ENCODE measurements at places on chromosomes 11 and 22.

DNA sequence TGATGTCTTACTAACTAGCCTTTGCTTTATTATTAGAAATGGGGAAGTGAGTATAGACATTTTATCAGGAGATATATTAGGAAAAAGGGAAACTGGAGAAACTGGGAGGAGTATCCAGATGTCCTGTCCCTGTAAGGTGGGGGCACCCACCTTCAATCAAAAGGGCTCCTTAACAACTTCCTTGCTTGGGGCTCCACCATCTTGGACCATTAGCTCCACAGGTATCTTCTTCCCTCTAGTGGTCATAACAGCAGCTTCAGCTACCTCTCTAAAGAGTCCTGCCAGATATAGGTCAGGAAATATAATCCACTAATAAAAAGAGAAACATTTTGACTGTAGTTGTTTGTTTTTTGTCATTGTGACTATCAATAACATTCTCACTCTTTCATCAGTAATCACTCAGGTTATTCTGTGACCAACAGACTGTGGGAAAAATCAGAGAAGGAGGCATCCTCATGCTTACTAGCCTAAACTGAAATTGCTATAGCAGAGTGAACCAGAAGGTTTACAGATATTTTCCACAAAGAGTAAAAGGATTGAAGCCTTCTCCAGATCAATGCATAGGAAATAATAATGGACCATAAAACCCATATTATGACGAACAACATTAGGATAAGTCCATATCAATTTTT lies 10.4 kb downstream of the OR51B4 start:
- DNase-seq: no peak
- no peak overlapping the region for H3K4me3 ChIP-seq
- H3K4me1 ChIP-seq: no peaks in the 10 kb centered on the region
- no peaks in the 10 kb centered on the region for H3K27me3 ChIP-seq
- H3K27ac ChIP-seq: no peak overlapping the region

DNA sequence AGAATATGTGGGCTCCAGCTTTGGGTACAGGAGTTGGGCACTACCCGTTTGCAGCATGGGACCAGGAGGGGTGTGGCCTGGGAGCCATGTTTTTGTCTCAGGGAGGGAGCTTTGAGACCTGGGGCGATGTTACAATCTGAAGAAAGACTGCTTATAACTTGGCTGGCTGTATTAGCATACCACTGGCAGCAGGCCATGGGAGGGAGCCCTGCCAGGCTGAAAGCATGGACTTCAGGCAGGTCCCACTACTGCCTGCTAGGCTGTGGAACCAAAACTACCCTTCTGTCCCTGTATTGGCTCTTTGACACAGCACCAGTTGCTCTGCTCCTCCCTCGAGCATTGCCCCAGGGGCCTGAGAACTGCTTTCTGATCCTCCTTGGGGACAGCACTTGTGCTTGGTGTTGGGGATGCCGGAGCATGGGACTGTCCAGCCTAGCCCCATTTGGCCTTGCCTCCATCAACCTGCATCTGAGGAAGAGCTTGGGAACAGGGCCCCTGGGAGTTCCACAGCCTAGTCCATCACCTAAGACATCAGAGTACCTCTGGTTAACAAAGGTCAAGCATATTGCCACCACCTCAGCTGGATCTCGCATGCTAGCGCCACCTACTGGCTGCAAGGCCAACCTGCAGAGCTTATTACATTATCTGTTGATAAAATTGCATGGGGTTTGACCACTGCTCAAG lies 217.4 kb downstream of the SBF2 start:
- H3K4me1 ChIP-seq: peaks cover 4% of the 10 kb centered on the region
- H3K4me3 ChIP-seq: no peak overlapping the region
- H3K36me3 ChIP-seq: peaks cover 5% of the 10 kb centered on the region
- no peak overlapping the region for H3K27ac ChIP-seq

DNA sequence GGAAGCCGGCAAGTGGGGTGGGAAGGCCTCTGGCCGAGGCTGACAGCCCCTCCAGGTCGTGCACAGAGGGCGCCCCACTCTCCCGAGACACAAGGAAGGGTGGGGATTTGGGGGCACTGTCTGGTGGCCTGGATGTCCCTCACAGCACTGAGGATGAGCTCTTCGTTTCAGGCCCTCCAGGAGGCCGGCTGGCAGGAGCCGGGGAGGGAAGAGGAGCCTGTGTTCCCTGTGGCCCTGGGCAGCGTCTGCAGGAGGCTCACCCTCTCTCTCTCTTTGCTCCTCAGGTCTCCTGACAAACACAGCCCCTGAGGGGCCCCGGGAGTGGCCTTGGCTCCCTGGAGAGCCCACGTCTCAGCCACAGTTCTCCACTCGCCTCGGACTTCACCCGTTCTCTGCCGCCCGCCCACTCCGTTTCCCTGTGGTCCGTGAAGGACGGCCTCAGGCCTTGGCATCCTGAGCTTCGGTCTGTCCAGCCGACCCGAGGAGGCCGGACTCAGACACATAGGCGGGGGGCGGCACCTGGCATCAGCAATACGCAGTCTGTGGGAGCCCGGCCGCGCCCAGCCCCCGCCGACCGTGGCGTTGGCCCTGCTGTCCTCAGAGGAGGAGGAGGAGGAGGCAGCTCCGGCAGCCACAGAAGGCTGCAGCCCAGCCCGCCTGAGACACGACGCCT lies 1078.0 kb downstream of the BRD1 start:
- H3K4me1 ChIP-seq: no peaks in the 10 kb centered on the region
- no peak for DNase-seq
- no peak overlapping the region for H3K27ac ChIP-seq

- H3K4me1 ChIP-seq: peaks cover 31% of the 10 kb centered on the region
- H3K27me3 ChIP-seq: no peaks in the 10 kb centered on the region
- no peak for DNase-seq
- no peak overlapping the region for H3K4me3 ChIP-seq
These were observed 9.4 kb downstream of the HIPK3 start for GRCh38 chr11:33266393-33267215.

- no peaks in the 10 kb centered on the region for H3K36me3 ChIP-seq
- DNase-seq: no peak
- no peaks in the 10 kb centered on the region for H3K4me1 ChIP-seq
- H3K27ac ChIP-seq: no peak overlapping the region
- H3K27me3 ChIP-seq: peaks cover 22% of the 10 kb centered on the region
These were observed 191.6 kb upstream of the CADM1 start for GRCh38 chr11:115695677-115696364.

GRCh38 chr11:78800756-78801155 lies 226.1 kb upstream of the NARS2 start:
- no peak overlapping the region for H3K27ac ChIP-seq
- no peaks in the 10 kb centered on the region for H3K36me3 ChIP-seq
- no peaks in the 10 kb centered on the region for H3K4me1 ChIP-seq
- no peak overlapping the region for H3K4me3 ChIP-seq
- DNase-seq: no peak
- no peaks in the 10 kb centered on the region for H3K27me3 ChIP-seq

GRCh38 chr22:49564054-49564453 lies 263.6 kb downstream of the BRD1 start:
- no peak for DNase-seq
- H3K4me1 ChIP-seq: no peaks in the 10 kb centered on the region

DNA sequence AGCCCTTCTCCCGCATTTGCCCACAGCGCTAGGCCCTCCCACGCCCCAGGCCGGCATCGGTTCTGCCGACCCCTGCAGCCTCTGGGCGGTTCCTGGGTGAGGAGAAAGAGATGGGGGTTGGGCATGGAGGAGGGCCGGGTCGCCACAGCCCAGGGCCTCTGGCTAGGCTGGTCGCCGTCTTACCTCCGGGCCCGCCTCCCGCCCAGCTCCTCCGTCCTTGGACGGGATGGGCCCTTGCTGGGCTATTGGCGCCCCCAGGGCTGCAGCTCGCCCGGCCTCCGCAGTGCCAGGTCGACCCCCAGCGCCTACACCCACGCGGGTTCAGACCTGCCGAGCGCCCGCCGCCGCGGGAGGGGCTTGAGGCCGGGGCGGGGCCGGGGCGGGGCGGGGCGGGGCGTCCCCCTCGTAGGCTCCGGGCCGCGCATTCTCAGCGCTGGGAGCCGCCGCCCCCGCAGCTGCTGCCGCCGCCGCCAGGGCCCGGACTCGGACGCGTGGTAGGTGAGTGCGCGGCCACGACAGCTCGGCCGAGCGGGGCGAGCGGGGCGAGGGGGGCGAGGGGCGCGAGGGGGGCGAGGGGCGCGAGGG lies at the start of gene CD151:
Gene CD151, plus strand, starts transcription at position 424 of the 585 bp plus-strand sequence. CDS start 3,118 bp downstream, outside the sequence.
- peaks cover 12% of the 10 kb centered on the region for H3K36me3 ChIP-seq
- peaks cover 4% of the 10 kb centered on the region for H3K27me3 ChIP-seq
- DNase-seq: no peak
- H3K4me3 ChIP-seq: peak within 1 kb of the TSS; percentile 75
- no peak within 1 kb of the TSS for H3K27ac ChIP-seq
- H3K4me1 ChIP-seq: peaks cover 32% of the 10 kb centered on the region

- peaks cover 25% of the 10 kb centered on the region for H3K27me3 ChIP-seq
- no peak overlapping the region for H3K4me3 ChIP-seq
- peaks cover 4% of the 10 kb centered on the region for H3K36me3 ChIP-seq
- no peak for DNase-seq
- H3K4me1 ChIP-seq: no peaks in the 10 kb centered on the region
These were observed 24.7 kb downstream of the PC start for GRCh38 chr11:66933531-66933930.

DNA sequence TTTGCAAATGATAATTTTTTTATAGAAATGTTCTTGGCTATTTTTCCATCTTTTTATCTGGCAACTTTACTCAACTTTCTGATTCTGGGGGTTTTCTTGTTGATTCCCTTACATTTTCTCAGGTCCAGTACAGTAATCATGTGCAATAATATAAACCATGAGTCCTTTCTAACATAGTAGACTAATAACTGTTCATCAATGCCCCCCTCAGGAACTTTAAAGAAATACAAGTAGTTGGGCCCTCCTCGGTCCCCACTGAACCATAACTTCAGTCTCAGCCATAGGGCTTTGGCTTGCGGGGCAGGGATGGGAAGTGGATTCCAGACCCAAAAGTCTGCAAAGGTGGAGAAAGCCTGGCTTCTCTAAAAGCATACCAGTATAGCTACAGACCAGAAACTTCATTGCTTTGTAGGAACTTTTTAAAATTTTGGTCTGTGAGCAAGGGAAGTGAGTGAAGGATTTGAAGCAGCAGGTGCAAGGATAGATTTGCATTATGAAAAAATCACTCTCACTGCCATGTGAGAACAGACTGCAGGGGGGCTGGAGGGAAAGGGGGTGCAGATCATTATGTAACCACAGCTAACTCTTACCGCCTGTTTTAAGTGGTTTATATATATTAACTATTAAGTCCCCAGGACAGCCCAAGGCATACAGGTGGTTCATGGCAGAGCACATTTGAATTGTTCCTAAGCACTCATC lies 10.4 kb upstream of the TUB start:
- no peaks in the 10 kb centered on the region for H3K4me1 ChIP-seq
- H3K27ac ChIP-seq: no peak overlapping the region
- H3K4me3 ChIP-seq: no peak overlapping the region
- H3K27me3 ChIP-seq: peaks cover 40% of the 10 kb centered on the region

DNA sequence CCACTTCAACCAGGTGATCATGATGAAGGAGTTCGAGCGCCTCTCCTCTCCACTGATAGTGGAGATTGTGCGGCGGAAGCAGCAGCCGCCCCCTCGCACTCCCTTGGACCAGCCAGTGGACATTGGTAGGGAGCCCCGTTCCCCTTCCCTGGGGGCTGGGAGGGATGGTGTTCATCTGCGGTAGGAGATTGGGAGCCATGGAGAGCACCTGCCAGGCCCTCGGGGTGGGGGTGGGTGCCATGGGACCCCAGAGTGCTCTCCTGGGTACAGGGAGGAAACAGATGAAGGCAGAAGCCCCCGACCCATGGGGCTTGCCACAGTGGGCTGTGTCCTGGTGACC lies 7.0 kb downstream of the THAP7 start:
- peaks cover 41% of the 10 kb centered on the region for H3K36me3 ChIP-seq
- no peak overlapping the region for H3K27ac ChIP-seq
- H3K4me3 ChIP-seq: no peak overlapping the region

- peaks cover 24% of the 10 kb centered on the region for H3K4me1 ChIP-seq
- peaks cover 12% of the 10 kb centered on the region for H3K36me3 ChIP-seq
- peak; percentile 40 for DNase-seq
- peak overlapping the region; percentile 89 for H3K27ac ChIP-seq
- no peaks in the 10 kb centered on the region for H3K27me3 ChIP-seq
- no peak overlapping the region for H3K4me3 ChIP-seq
These were observed 18.9 kb downstream of the LIMK2 start for GRCh38 chr22:31230871-31231621.

- H3K4me1 ChIP-seq: peaks cover 2% of the 10 kb centered on the region
- H3K27me3 ChIP-seq: peaks cover 81% of the 10 kb centered on the region
- no peak overlapping the region for H3K4me3 ChIP-seq
- H3K36me3 ChIP-seq: no peaks in the 10 kb centered on the region
- H3K27ac ChIP-seq: no peak overlapping the region
These were observed 2.1 kb downstream of the TP53AIP1 start for GRCh38 chr11:128940603-128941002.

DNA sequence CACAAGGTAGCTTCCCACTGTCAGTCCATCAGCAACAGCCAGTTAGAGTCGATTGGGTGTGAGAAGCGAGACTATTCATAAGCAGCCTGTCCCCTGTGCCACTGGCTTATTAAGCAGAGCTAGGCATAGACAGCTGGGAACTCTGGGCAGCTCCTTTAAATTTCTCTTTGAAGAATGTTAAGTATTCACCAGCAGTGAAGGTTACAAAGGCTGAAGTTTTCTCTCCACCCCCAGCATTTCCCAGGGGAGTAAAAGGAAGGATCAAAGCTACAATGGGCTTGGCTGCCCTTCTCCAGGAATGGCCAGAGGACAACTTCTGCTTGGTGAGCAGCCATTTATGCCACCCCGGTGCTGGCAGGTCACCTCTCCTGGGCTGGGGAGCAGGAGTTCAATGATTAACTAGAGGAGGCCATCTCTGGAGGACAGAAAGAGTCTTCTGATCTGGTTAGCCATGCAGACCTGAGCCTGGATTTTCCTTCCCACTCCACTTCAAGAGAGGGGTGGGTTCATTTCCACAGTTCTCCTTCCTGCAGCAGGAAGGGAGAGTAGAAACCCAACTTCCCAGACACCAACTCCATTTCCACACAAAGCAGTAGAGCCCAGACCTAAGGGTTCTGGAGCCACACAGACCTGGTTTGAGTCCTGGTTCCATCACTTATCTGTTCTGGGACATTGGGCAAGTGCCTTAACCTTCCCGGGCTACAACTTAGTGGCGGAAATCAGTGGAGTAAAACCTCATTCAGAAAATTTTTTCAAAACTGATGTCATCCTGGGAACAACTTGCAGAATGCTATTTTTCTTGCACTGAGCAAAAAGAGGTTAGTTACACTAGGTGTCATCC lies 22.6 kb downstream of the POU2AF3 start:
- H3K4me3 ChIP-seq: no peak overlapping the region
- H3K27ac ChIP-seq: no peak overlapping the region
- H3K4me1 ChIP-seq: no peaks in the 10 kb centered on the region
- H3K27me3 ChIP-seq: peaks cover 31% of the 10 kb centered on the region
